Eye (tissue), 1 donor: ENCODE measurements at places on chromosomes 6 and 20.

GRCh38 chr6:56484669-56485068, 158.0 kb downstream of the DST start:
- DNase-seq: no peak

DNA sequence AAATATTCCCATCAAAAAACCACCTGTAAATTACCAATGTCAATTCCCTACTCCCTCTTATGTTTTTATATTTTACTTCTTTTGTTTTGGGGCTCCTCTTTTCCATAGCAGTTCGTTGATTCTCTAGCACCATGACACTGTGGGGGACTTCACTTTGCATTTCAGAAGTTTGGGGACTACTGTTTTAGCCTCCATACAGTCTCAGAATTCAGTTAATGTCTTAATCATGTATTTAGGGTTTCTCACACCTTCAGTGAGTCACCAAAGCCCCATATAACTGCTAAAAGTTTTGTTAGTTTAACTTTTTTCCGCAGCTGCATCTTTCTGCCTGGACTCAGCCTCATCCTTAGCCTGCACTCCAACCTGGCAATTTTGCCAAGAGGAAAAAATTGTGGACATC, 20.7 kb upstream of the AIG1 start:
- no peak for DNase-seq

GRCh38 chr20:53385941-53386767, 207.5 kb downstream of the ZNF217 start:
- DNase-seq: peak; percentile 36

- DNase-seq: no peak
Measured at GRCh38 chr6:79971193-79971592, 23.8 kb upstream of the ELOVL4 start.

- DNase-seq: no peak
Measured at GRCh38 chr6:134177236-134177635, 124.8 kb upstream of the SLC2A12 start.

DNA sequence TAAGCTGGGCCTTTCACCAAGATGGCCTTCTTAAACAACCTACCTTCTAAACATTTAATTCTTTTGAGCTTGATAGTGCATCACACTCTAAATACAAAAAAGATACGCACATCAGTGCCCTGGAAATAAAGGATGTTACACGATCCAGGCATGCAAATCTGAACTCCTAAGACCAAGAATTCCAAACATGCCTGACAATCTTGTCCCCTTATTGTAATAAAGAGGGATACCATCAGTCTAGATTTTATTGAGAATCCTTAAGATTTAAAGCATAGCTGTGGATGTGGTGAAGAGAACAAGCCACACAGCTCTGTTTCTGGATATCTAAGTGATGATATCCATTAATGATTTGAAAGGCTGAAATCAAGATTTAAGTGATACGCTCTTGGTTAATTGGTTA, 13.0 kb downstream of the ZNF451 start:
- no peak for DNase-seq

DNA sequence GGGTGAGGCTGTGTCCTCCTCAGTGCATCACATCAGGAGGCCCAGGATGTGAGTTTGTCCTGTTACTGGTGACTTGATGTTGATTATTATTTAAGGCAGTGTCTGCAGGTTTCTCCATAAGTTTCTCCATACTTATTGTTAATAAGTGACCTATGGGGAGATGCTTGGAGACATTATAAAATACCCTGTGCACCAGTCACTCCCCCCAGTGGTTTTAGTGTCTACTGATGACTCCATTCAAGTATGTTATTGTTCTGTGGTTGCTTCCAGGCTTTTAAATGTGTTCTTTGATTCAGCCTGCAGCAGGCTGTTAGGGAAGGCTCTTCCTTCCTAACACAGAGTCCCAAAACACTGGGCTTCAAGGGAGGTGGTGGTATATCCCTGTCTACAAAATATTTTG, 14.6 kb upstream of the CST3 start:
- DNase-seq: no peak

DNA sequence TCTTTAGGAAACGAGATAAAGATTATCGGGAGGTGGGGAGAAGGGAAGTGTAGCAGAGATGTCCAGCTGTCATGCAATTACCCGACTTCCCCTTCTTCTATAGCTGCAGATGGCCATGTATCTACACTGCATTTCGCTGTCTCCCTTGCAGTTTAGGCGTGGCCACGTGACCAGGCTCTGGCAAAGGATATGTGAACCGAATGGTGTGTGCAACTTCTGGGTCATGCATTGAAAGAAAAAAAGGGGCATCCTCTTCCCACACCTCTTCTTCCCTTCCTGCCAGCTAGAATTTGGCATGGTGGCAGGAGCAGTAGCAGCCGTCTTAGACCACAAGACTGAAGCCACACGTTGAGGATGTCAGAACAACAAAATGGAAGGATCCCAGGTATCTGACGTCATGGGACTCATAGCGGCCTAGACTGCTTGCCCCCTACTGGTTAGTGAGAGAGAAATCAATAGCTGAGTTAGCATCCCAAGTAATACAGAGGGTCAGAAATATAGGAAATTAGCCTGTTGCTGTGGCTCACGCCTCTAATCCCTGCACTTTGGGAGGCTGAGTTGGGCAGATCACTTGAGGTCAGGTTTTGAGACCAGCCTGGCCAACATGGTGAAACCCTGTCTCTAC, 32.8 kb downstream of the TCF15 start:
- DNase-seq: peak; percentile 61

DNA sequence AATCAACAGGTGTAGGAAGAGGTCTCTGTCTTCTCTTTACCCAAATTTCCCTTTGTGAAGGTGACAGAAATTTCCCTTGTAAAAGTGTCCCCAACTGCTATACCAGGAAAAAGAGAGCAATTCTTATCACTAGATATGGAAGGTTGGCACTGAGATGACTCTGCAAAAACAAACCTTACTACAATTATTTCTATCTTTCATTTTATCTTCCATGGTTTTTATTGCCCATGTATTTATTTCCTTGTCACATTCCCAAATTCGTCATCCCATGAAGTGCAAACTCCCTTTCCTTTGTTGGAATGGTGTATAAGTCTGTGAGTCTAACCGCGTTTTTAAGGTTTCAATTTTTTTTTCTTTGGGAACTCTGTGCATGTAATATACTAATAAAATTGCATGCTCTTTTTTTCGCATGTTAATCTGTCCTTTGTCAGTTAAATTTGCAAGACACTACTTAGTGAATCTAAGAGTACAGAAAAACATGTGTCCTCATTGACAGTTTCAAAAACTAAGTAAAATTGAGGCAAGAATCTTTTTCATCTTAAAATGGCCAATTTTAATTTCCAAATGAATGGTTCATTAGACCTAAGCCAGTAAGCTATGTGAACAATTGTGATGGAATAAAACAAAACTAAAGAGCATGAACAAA, 35.4 kb upstream of the HFE start:
- DNase-seq: no peak

DNA sequence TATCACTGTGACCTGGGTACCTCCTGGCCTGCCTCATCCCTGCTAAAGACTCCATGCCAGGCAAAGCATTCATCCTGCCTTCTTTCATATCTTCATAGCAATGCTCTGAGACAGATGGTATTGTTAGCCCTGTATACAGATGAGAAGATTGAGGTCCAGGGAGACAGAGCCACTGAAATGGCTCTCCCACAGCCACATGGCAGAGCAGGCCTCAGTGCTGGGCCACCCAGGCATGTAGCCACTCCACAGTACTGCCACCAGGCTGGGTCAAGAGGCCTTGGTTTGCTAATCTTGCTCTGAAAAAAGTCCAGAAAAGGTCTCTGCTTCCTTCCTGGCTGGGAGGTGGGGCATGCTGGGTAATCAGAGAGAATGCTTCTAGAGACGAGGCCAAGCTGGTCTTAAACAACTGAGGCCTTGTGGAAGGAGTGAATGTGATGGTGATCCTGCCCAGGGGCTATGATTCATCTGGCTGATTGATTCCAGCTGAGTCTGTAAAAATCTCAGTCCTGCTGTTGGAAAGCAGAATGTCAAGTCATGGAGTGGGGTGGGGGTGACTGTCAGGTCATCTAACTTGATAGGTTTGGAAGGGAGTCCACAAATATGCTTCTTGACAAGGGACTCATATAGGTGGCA, 29.8 kb downstream of the HM13 start:
- peak; percentile 68 for DNase-seq

DNA sequence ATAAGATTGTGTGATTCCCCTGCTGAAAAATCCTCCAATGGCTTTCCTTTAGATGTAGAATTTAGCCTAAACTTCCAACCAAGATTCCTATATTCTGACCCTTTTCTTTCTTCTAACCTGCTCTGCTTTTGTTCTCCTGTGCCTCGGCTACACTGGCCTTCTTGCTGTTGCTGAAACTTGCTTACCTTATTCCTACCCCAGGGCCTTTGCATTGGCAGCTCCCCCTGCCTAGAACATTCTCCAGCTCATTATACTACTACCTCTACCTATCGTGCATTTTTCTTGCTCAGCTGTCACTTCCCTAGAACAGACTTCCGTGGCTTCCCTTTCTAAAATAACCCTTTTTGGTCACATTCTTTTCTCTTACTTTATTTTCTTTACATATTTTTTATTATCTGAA, 48.7 kb downstream of the PLCB4 start:
- no peak for DNase-seq

- no peak for DNase-seq
Measured at GRCh38 chr6:31899882-31900722, 1.8 kb downstream of the ZBTB12 start.

GRCh38 chr6:35564733-35565132, 52.0 kb upstream of the TULP1 start:
- DNase-seq: no peak

DNA sequence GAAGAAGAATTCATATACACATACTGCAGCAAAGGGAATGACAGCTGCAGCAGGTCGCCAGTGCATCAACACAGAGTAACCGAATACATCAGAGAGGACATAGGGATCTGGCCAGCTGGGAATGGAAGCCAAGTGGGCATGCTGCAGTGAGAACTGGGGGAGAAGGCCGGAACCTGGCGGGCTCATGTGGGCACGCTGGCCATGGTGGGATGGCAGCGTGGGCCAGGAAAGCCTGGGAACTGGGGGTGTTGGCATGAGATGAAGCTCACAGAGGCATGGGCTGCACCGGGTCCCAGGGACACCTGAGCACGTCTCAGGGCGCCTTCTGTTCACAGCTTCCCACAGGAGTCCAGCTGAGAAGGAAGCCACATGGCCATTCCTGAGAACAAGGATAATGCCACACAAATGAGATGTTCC, 139.5 kb upstream of the AGPAT4 start:
- DNase-seq: no peak

GRCh38 chr20:60559462-60559861, 601.2 kb downstream of the CDH26 start:
- DNase-seq: peak; percentile 56

DNA sequence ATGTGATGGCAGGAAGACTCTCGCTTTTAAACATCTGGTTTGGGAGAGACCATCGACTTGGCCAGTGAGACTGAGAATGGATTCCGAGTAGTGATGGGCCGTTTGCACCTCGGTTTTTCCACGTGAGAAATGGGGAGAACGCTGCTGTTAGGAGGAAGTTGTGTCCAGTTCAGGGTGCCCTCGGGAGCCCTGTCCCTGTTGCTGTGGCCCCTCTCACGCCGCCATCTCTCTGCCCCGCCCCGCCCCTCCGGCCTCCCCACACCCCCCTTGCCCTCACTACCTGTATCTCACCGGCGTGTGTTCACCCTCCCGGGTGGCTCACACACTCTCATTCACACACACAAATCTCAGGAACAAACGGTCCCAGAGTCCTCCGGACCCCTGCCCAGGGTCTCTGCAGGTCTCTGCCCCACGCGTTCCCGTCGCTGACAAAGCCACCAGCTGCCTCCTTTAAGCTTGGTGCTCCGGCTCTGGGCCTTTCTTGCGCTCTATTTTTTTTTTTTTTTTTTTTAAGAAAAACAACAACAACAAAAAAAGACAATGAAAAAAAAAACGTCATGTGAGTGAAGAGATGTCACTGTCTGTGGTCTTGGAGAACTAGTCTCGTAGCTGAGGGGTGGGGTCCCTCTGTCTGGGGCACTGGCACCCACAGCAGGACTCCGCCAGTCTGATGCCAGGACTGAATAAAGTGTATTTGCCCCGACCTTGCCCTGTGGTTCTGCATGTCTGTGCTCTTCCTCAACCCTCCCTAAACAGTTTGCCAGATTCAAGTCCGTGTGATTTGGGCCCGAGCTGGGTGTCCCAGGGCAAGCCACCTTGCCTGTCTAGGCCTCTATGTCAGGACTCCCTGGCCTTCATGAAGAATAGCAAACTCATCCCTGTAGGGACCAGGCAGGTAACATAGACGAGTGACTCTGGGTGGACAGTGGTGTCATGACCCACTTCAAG, 2.9 kb downstream of the SOX12 start:
- peak; percentile 33 for DNase-seq

GRCh38 chr6:93083337-93084230, 335.8 kb downstream of the EPHA7 start:
- DNase-seq: peak; percentile 40

DNA sequence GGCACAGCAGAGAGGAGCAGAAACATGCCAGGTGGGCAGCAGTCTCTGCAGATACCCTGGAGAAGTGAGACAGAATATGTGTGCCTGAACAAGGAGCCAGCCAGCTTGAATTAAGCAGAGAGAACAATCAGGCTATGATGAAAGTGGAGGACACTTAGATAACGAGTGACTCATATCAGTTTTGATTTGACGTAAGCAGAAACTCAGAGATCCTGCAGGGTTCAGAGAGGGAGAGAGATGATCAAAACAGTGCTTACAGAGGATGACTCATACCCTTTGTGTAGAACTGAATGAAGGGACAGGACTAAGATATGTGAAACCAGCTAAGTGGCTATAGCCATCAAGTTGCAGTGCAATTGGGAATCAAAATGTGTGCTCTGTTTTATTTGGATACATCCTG, 300.7 kb downstream of the TENT5A start:
- DNase-seq: no peak

- DNase-seq: no peak
Measured at GRCh38 chr6:14241255-14242070, 123.9 kb downstream of the CD83 start.

DNA sequence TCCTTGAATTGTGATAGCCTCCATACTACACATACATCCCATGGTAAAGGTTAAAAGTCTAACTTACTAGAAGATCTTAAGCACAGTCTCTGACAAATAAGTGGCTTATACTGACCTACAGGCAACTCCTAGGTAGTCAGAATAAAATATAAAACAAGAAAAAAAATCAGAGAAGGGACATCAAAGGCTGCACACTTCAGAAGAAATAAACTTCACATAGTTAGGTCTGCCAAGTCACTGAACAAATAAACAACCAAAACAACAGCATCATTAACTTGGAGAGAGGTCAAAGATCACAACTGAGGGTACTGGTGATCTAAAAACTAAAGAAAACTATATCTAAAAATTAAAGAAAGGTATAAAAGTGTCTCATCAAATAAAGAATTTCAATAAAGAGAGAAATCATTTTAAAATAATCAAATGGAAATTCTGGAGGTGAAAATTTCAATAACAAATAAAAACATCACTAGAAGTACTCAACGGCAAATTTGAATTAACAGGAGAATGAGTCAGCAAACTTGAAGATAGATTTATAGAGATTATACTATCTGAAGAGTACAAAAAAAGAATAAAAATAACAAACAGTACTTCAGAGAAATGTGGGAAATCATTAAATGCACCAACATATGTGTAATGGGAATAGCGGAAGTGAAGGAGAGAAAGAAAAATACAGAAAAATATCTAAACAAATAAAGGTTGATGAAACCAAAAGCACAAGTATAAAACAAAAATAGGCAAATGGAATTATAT, 88.0 kb upstream of the UST start:
- DNase-seq: no peak

- no peak for DNase-seq
Measured at GRCh38 chr6:31797588-31797987, 2.0 kb upstream of the VARS1 start.
